Neural crest cell (in vitro differentiated cells): ENCODE measurements at places on chromosomes 4 and X.
A peak's percentile ranks its signal among the peaks of the same experiment; 100 is the strongest.

GRCh38 chrX:140343226-140343868, 161.5 kb downstream of the SOX3 start:
- H3K27me3 ChIP-seq: no peaks in the 10 kb centered on the region
- H3K27ac ChIP-seq: no peak overlapping the region
- no peak for DNase-seq
- no peaks in the 10 kb centered on the region for H3K36me3 ChIP-seq
- H3K4me3 ChIP-seq: no peak overlapping the region
- H3K4me1 ChIP-seq: peaks cover 8% of the 10 kb centered on the region

DNA sequence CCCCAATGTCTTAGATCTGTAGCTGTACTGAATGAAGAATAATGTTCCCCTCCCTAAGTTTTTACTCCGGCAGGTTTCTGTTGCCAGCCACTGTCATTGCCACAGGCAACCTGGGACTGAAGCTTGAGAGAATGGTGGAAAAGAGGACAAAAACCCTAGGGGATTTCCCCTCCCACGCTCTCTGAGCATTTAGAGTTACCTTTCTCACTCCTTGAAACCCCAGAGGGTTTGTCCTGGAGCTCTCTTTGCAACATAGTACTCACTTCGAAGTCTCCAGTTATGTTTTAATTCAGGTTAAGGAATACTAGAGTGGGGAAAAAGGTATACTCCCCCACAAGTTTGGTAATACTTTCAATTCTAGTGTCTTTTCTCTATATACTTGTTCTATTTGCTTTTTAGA, 31.5 kb downstream of the F8 start:
- H3K27ac ChIP-seq: no peak overlapping the region
- H3K27me3 ChIP-seq: no peaks in the 10 kb centered on the region
- DNase-seq: no peak
- peaks cover 2% of the 10 kb centered on the region for H3K36me3 ChIP-seq
- H3K4me1 ChIP-seq: no peaks in the 10 kb centered on the region

DNA sequence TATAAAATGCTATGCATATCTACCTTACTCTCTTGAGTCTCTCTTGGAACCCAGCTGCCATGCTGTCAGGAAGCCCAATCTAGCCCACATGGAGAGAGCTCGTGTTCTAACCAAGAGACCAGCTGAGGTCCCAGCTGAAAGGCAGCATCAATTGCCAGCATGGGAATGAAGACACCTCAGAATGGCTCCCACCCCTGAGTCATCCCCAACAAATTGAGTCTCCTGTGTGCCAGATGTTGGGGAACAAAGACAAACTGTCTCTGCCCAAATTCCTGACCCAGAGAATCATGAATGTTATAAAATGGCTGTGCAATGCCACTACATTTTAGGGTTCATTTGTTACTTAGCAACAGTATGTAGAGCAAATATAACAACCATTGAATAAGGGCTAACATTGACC, 105.2 kb upstream of the STX18 start:
- no peaks in the 10 kb centered on the region for H3K27me3 ChIP-seq
- H3K27ac ChIP-seq: no peak overlapping the region
- peaks cover 31% of the 10 kb centered on the region for H3K4me1 ChIP-seq
- no peak for DNase-seq
- no peak overlapping the region for H3K4me3 ChIP-seq

DNA sequence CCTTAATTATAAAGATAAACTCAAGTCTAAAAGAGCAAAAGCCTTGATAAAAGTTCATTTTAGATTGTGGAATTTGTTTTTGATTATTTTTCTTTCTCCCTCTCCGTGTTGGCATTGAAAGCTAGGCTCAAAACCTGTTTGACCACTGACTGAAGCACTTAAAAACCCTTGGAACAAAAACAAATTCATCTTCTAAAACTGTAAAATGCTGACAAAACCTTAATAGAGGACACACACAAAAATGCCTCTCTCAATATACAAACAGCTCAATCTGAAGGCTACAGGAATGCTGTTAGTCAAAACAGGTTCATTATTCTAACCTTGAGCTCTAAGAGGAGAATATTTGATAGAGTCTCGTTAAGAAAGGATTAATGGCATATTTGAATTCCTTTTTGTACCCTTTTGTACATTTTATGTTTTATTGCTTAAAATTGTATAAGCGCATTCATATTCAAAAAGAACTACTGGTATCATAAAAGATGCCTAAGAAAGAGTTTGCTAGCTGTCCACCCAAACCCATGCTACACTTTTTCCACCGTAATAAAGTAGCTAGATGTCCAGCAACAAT, 74.3 kb upstream of the NAP1L5 start:
- peaks cover 13% of the 10 kb centered on the region for H3K36me3 ChIP-seq
- H3K4me1 ChIP-seq: peaks cover 4% of the 10 kb centered on the region
- H3K4me3 ChIP-seq: no peak overlapping the region
- no peaks in the 10 kb centered on the region for H3K27me3 ChIP-seq
- DNase-seq: no peak
- no peak overlapping the region for H3K27ac ChIP-seq

DNA sequence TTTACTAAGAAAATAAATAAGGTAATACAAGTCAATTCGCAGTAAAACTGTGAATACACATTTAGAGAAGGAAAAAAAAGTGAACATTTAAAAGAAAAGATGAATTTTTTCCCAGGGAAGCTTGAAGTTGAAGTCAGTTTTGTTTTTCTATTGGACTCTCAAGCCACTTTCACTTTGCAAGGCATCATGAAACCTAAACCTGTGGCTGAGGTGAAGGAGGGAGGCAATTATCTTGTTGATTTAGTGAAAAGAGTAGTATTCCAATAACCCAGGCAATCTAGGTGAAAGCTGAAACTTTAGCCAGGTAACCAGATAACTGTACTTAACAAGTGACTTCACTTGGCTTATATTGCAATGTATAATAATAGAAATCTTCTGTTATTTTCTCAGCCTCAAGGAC, 138.6 kb downstream of the HDX start:
- H3K4me1 ChIP-seq: no peaks in the 10 kb centered on the region
- H3K36me3 ChIP-seq: peaks cover 9% of the 10 kb centered on the region
- H3K27me3 ChIP-seq: no peaks in the 10 kb centered on the region
- no peak overlapping the region for H3K27ac ChIP-seq
- no peak overlapping the region for H3K4me3 ChIP-seq

GRCh38 chr4:6992728-6993677, 50.2 kb upstream of the TADA2B start:
- peaks cover 43% of the 10 kb centered on the region for H3K4me1 ChIP-seq
- no peaks in the 10 kb centered on the region for H3K27me3 ChIP-seq
- no peaks in the 10 kb centered on the region for H3K36me3 ChIP-seq
- H3K27ac ChIP-seq: peak overlapping the region; percentile 29
- no peak for DNase-seq

DNA sequence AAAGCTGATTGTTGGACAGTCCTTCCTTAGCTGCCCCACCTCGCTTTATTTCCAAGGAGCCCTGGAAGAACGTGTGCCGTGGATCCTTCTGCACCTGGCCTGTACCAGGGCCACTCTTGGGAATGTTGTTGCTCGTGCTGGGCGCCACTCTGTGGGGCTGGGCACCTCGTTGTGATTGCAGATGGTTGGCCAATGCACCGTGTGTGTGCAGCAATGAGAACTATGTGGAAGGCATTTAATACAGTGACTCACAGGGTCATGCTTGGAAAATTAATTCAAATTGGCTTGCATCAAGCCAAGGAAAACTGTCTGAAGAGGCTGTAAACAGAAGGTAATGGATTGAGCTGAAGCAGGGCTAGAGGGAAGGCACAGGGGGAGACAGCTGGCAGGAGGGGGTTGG, 37.0 kb upstream of the CD99L2 start:
- H3K4me1 ChIP-seq: no peaks in the 10 kb centered on the region
- no peak overlapping the region for H3K4me3 ChIP-seq
- no peaks in the 10 kb centered on the region for H3K27me3 ChIP-seq
- DNase-seq: no peak

DNA sequence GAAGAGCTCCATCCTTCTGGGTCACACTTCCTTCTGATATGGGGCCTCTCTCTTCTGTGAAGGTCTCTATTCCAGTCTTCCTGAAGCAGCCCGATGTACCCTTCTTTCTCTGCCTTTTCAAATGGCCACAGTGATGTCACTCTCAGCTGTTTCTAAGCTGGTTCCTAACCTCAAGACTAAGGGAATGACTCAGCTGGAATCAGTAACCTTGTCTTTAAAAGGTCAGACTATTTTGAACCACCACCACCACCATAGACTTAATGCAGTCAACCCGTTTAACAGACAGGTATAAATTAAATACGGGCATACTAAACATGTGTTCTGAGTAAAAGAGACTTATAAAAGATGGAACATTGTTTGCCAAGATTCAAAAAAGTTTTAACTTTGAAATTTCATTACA, 121.0 kb downstream of the PPA2 start:
- no peak overlapping the region for H3K4me3 ChIP-seq
- no peak overlapping the region for H3K27ac ChIP-seq
- H3K4me1 ChIP-seq: no peaks in the 10 kb centered on the region
- H3K27me3 ChIP-seq: no peaks in the 10 kb centered on the region

- H3K36me3 ChIP-seq: peaks cover 3% of the 10 kb centered on the region
- no peaks in the 10 kb centered on the region for H3K4me1 ChIP-seq
- H3K27me3 ChIP-seq: no peaks in the 10 kb centered on the region
- DNase-seq: no peak
Measured at GRCh38 chrX:46873746-46874145, 36.9 kb downstream of the RP2 start.

GRCh38 chrX:136146614-136147314, 569 bp upstream of the FHL1 start:
- peaks cover 13% of the 10 kb centered on the region for H3K27me3 ChIP-seq
- no peak for DNase-seq
- no peak overlapping the region for H3K27ac ChIP-seq
- peaks cover 10% of the 10 kb centered on the region for H3K4me1 ChIP-seq
- H3K36me3 ChIP-seq: peaks cover 7% of the 10 kb centered on the region
